ENCODE measurements at places on chromosomes 6 and 20. TPM values are rescaled to one million over a fixed set of nuclear protein-coding genes. Genes with fewer than 3 reads are reported as not detected.

Gene CALHM5
- total RNA-seq, result 0.81 TPM

Gene GLP1R
- not detected for total RNA-seq

Gene VIP
- total RNA-seq, result 0.24 TPM

Gene PLA2G7
- total RNA-seq, result not detected

Gene UQCC2
- total RNA-seq, result 184 TPM

Gene C20orf96
- total RNA-seq, result 1.0 TPM

Gene RBM24
- 248 TPM for total RNA-seq

Gene ZSCAN23
- total RNA-seq, result 0.44 TPM

Gene POU3F2
- total RNA-seq, result not detected

Gene C20orf144
- not detected for total RNA-seq

Gene OOEP
- total RNA-seq, result not detected

Gene TNNC2
- 3,158 TPM for total RNA-seq

Gene ZSCAN16
- 2.0 TPM for total RNA-seq

Gene NFATC2
- total RNA-seq, result 3.1 TPM

Gene CLDN20
- not detected for total RNA-seq

Gene COL10A1
- total RNA-seq, result not detected

Gene CAGE1
- not detected for total RNA-seq

Measured in psoas muscle (tissue), 8 donors.